ENCODE measurements at places on chromosomes 12 and 14. TPM values are rescaled to one million over a fixed set of nuclear protein-coding genes. Genes with fewer than 3 reads are reported as not detected.

The SLC25A47 gene
- not detected for total RNA-seq

The TMPRSS12 gene
- not detected for total RNA-seq

The GARIN6 gene
- total RNA-seq: not detected

The SIX6 gene
- total RNA-seq: not detected

The ACRBP gene
- total RNA-seq: 5.4 TPM

DNA sequence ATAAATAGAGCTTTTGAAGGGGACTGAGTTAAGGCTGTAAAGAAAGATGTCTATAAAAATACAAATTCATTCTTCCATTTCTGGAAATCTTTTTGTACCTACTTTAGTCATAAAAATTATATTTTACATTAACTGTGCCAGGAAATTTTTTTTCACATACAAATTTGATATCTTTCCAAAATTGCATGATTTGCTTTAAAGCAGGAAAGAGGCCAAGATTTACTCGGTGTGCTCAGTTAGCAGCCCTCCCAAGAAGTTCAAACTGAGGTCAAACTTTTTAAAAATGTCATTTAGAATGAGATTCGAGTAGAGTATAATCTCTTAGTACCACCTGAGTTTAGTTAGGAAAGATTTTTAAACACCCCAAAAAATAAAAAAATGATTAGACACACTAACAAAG is 173.2 kb upstream of the GRIP1 start:
- no peak for DNase-seq

DNA sequence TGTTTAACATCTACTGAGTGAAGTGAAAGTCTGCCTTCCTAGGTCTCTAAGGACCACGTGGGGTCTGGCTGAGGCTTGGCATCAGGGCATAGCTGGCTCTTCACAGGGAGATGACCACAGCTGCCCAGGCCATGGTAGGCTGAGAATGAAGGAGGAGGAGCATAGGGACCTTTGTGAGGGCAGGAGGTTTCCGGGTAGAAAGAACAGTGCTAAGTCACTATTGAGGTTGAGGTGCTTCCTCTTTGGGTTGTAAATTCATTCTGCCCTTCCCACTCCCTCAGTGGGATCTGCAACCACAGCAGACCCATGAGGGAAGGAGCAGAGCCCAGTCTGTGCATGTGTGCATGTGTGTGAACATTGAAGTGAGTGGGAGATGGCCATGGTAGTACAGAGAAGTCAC is 909.6 kb downstream of the VRK1 start:
- no peak for DNase-seq

DNA sequence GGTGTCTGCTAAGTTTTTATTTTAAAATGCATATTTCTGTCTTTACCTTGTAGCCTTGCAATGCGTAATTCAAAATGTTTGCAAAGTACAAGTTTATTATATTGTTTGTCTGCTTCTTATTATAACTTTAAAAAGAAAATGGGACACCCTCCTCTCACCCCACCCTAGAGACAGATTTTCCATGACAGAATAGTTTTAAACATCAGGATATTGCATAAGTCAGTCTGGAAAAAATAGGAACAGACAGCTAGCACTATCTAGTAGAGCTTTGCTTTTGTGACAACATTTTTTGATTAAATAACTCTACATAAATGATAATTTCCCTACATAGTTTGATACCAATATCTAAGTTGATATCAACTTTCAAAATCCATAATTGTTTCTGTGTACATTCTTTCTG is 71.3 kb downstream of the PDE3A start:
- no peak for DNase-seq

GRCh38 chr14:105471297-105471821 is 3.3 kb upstream of the CRIP2 start:
- no peak for DNase-seq

DNA sequence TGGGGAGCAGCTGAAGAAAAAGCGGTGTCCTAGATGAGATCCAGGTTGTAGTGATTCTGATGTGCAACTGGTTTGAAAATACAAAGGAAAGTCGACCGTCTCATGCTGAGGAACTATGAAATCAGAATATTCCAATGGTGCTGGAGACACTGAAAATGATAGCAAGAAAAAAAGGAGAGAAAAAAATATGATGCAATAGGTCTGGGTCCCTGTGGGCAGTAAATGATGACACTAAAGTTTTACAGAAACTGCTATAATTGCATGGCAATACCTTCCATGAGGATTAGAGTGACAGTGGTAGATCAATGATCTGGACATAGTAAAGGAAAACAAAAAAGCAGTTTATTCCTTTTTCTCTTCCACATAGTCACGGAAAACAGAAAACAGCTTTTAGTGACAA is 2.3 kb downstream of the PYM1 start:
- DNase-seq: no peak

GRCh38 chr14:69574263-69574953 is at the start of gene CCDC177:
Gene CCDC177, minus strand, starts transcription at chr14:69574871. Its CDS starts 1,249 bp downstream, at chr14:69573622.
- peak; percentile 63 for DNase-seq

DNA sequence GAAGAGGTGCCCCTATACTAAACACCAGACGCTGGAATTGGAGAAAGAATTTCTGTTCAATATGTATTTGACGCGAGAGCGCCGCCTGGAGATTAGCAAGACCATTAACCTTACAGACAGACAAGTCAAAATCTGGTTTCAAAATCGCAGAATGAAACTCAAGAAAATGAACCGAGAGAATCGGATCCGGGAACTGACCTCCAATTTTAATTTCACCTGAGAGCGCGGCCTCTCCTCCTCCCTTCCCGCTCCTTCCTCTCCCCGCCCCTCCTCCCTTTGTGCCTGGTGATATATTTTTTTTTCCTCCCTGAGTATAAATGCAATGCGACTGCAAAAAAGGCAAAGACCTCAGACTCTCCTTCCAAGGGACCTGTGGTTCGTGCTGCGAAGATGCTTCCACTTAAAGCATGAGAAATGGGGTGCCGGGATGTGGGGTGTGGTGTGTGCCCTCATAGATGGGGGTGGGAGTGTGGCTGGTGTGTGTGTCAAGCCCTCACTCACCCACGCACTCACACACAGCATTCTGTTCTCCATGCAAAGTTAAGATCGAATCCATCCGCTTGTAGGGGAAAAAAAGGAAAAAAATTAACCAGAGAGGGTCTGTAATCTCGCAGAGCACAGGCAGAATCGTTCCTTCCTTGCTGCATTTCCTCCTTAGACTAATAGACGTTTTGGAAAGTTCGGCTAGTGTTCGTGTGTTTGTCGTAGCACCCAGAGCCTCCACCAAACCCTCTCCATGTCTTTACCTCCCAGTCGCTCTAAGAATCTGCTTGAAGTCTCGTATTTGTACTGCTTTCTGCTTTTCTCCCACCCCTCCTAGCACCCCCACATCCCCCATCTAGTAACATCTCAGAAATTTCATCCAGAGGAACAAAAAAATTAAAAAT is 4.5 kb downstream of the HOXC10 start:
- DNase-seq: no peak

DNA sequence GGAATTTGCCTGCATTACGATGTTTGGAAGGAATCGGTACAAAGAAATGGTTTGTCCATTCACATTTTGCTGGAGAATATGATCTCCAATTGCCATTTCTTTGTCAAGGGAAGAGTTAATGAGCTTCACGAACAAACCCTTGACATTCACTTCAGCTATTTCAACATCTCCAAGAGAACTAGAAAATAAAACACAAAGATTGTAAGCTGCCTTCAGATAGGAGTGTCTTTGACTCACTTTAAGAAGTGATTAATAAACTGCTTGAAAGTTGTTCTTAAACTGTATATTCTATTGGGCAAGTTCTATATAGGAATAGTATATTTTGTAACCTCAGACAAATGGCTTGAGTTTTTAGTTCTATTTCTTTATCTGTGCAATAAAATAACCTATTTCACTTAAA is 26.3 kb downstream of the LMNTD1 start:
- DNase-seq: no peak

DNA sequence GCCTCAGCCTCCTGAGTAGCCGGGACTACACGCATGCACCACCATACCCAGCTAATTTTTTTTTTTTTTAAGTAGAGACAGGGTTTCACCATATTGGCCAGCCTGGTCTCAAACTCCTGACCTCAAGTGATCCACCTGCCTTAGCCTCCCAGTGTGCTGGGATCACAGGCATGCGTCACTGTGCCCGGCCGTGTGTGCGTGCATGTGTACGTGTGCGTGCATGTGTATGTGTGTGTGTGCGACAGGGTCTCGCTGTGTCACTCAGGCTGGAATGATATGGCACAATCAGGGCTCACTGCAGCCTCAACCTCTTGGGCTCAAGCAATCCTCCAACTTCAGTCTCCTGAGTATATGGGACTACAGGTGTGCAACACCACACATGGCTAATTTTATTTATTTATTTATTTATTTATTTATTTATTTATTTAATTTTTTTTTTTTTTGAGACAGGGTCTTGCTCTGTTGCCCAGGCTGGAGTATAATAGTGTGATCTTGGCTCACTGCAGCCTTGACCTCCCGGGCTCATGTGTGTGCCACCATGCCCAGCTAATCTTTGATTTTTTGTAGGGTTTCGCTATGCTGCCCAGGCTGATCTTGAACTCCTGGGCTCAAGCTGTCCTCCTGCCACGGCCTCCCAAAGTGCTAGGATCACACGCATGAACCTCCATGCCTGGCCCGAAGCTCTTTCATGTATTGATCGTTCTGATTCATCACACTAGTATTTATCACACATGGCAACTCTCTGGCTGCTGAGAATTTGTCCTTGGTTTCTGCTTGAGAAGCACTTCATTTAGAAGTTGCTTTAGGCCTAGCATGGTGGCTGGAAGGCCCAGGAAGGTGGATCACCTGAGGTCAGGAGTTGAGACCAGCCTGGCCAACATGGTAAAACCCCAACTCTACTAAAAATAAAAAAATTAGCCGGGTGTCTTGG is 35.9 kb upstream of the CLIP1 start:
- DNase-seq: no peak

GRCh38 chr12:45278447-45278846 is 62.6 kb downstream of the ANO6 start:
- DNase-seq: no peak

DNA sequence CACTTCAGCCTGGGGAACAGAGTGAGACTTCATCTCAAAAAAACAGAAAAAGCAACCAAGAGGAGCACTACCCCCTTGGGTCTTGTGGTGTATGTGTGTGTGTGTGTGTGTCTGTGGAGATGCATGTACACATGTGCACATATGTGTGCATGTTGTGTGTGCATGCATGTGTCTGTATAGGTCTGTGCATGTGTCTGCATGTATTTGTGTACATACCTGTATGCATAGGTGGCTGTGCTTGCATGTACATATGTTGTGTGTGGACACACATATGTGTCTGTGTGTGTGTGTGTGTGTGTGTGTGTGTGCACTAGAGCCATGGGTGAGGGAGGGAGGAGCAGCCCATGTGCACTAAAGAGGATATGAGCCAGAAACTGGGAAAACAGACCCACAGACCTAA is 49.1 kb downstream of the ARL6IP4 start:
- no peak for DNase-seq

GRCh38 chr12:7354529-7354928 is 50.7 kb downstream of the ACSM4 start:
- no peak for DNase-seq

DNA sequence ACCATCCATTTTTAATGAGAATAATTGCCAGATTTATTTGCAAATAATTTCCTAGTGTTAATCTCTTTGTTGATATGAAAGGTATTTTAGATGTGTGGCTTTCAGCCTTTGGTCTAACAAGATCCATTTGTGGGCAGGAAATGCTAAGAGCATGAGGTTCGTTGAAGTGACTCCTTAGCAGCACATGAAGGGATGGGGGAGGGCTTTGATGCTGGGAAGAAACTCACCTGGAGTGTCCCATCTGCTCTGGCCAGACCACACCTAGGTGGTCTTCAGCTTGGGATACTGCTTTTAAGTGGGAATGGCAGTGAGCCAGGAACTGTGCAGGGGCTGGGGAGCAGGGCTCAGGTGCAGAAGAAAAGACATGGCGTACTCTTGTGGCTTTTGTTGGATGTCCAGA is 13.6 kb downstream of the SFSWAP start:
- no peak for DNase-seq

GRCh38 chr12:52057638-52058576 is 6.7 kb downstream of the NR4A1 start:
- DNase-seq: no peak

DNA sequence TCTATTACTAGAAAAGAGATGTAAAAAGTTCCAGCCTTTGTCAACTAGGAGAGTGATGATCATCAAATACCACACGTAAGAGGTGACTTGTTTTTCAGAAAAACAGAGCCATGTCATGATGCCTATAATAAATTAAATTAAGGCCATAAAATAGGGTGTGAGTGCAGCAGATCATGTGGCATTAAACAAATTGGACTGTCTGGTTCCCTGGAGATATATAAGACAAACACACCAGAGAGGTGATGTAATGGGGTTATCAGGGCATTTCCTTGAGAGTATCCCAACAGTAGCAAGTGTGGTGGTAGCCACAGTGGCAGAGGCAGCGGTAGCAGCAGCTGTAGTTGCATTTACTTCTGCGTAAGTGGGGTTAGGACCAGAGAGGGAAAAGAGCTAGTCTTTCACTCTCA is 14.6 kb upstream of the GALNT6 start:
- no peak for DNase-seq

GRCh38 chr12:33438025-33438772 is 1.4 kb downstream of the SYT10 start:
- no peak for DNase-seq

DNA sequence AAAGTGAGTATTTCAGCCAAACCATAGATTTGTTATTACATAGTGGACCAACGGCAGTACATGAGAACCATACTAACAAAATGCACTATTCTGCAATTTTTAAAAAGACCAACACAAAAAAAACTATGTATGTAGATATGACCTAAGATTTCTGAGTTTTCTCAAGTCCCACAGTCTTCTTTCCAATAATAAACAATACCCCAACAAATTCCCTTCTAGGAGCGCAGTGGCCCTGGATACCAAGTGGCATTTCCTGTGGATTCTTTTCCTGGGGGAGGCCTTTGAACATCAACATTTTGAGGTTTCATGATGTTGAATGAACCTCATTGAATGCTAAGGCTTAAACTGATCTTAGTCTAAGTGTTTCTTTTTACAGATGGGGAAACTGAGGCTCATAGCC is 210.5 kb downstream of the BCAT1 start:
- no peak for DNase-seq

- DNase-seq: no peak
These were observed 11.8 kb upstream of the PHLDA1 start for GRCh38 chr12:76043377-76043776.

DNA sequence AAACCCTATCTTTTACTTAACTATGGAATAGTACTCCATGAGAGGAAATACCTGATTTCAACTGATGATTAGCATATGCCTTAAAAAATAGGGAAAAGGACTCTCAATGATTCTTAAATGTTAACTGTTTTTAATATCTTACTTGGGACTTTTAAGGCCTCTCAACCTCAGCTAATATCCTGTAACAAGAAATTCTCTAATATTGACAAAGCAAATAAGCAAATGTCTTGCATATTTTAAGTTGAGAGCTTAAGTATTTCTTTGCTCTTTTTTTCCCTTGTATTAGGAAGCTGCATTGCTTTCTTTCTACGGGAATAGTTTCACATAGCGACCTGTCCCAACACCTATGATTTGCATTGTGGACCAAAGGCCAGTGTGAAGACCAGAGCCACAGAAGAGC is 249.9 kb downstream of the BCAT1 start:
- DNase-seq: no peak

DNA sequence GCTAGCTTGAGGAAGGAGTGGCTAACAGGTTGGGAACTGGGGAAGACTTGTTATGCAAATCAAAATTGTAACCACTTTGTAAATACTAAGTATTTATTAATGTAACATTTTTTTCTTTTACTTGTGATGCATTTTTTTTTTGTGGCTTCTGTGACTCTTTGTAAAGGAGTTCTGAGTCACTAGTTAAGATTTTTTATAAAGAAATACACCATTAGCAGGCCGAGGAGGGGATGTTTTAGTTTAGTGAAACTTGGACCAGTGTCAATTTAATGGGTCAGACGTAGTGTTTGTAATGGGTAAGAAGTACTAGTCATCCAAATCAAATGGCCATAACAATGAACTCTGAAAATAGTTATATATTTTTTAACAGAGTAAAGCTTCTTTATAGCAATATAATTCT is 43.1 kb downstream of the AKAP6 start:
- no peak for DNase-seq
